ENCODE measurements at places on chromosomes 4 and X.

DNA sequence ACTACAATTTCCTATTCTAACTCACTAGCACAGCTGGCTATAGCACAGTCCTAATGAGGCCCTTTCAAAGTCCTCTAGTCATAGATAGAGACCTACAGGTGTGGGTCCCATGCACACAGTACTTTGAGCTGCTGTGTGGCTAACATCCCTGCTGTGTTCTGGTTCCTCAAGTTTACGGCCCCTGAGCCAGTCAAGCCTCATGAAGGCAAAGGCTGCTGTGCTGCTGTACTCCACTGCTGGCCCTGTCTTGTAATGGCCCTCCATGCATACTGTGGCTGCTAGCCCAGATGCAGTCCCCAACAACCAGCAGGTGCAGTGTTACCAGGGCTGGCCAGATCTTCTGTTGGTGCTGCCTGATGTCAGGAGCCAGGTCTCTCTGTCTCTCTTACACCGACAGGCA, 23.4 kb upstream of the ENPEP start:
- no peak for DNase-seq

DNA sequence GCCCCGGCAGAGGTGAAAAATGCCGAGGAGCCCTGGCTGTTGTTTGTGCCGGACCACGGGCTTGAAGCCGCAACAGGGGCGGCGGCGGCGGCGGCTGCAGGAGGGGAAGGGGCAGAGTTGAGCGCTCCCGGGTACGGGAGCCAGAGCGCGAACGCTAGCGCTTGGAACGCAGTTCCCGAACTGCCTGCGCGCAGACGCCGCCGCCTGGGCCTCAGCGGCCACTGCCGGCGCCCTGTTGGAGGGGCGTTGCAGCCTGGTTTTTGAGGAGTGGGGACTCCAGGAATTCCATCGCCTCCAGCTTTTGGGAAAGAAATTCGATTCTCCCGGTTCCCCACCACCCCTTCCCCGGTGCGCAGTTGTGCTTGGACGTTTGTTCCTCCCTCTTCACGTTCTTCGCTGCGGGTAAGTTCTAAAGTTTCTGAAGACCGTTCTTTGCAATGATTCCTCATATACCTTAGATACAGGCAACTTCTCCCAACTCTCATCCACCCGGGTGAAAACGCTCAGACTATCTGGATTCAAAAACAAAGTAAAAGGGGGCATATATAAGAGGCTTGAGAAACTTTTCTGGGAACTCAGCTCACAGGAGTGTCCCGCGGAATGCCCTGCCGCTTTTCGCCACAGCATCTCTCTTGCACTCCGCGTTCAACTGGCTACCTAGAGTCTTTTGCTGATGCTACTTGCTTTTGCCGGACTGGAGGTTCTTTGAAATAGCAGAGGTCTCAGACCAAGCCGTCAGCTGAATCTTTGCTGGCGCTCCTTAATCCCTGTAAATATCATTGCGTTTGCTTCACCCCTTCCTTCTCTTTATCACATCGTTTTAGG, 1.0 kb downstream of the FAT4 start:
- DNase-seq: no peak

DNA sequence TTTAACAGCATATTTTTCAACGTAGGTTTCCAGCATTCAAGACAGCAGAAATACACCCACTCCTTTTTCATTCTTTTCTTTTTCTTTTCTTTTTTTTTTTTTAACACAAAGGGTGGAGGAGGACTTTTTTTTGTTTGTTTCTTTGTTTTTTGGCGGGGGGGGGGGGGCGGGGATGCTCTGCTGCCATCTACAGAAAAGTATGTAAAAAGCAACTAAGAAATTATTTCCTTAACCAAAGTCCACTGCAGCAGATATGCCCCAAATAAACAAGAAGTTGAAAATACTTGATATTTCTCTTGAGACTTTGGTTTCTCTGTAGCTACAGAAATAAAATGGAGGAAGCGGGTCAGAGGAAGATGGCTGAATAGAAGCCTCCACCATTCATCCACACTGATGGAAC, 63.2 kb upstream of the PBDC1 start:
- DNase-seq: no peak

- DNase-seq: no peak
These were observed 39.7 kb downstream of the KLHL8 start for GRCh38 chr4:87180767-87181166.

All from hypothalamus (tissue), 51 donors.